ENCODE measurements at places on chromosomes 5 and 9.
A peak's percentile ranks its signal among the peaks of the same experiment; 100 is the strongest.

DNA sequence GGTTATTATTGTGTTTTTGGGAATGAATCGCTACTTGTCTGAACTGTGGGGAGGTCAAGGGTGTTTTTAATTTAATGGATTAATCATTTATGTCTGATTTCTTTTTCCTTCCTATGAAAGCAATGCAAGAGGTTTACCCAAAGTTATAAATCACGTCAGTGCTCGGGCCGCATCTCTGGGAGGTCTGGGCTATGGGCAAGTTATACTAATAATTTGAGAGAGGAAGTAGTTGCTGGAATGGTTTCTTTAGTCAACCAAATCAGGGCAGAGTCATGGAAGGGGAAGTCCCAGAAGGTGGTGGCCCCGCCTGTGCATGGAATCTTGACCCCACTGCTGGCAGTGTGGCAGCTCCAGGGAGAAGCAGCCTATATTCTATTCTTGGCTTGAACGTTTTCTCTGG is 180.2 kb downstream of the HSPA4 start:
- no peak for DNase-seq

- peak; percentile 60 for DNase-seq
Measured at GRCh38 chr9:21813575-21814473, 11.4 kb downstream of the MTAP start.

GRCh38 chr9:87080512-87081264 is 133.4 kb upstream of the GAS1 start:
- DNase-seq, result no peak

DNA sequence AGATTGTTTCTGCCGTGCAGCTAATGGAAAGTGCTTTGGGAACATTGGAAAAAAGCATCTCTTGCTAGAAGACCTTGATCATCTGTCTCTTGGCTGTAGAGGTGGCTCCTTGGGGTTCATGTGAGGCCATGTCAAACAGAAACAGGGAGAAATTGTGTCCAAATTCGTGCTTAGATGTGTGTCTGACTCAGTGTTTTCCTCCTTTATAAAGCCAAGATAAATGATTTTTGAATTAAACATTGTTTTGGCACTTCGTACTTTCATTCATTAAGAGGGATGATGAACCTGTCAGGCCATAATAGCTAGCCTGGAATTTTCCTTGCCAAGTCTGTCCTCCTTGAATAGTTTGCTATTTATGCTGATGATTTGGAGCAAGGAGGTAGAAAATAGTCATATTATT is 143.8 kb downstream of the FBXL7 start:
- DNase-seq, result no peak

GRCh38 chr5:133049726-133050048 is 2.1 kb upstream of the HSPA4 start:
- DNase-seq, result no peak

- DNase-seq, result no peak
Measured at GRCh38 chr5:17882760-17883488, 248.7 kb downstream of the TAF11L14 start.

GRCh38 chr9:89609426-89610006 is 4.7 kb downstream of the GADD45G start:
- no peak for DNase-seq

DNA sequence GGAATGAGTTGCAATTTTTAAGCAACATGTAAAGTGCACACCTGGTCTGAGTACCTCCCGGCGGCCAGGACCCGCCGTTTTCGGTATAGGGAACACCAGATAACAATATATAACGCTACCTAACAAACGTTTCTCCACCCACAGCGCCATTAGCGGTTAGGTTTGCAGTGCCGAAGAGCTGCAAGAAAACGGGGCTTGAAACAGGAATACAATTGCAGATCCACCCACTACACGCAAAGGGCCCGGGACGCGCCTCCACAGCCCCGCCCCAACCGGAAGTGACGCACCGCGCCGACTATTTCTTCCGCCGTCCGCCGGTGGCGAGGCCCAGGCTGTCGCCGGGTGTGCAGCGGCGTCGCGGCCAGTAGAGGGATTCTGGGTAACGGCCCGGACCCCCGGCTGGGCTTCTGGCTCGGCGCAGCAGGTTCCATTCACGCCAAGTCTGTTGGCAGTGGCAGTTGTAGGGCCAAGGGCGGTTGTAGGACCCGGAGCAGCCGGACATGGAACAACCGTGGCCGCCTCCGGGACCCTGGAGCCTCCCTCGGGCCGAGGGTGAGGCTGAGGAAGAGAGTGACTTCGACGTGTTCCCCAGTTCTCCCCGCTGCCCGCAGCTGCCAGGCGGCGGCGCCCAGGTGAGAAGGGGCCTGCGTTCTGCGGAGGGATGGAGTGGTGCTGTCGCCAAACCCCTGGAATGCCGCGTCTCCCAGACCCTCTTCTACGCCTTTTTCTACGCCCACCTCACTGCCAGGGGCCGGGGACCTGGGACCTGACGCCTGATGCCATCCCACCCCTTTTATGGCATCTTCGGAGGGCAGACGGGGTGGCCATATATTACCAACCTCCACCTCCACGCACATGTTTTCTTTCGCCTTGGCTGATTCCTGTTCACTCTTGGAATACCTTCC is at the start of gene CDC37L1:
TSS of gene CDC37L1 (plus strand) at position 302 of the 905 bp plus-strand sequence. CDS start at position 501, 199 bp downstream.
- DNase-seq, result peak; percentile 90

GRCh38 chr5:172769616-172770373 is 1.2 kb downstream of the DUSP1 start:
- DNase-seq, result no peak

DNA sequence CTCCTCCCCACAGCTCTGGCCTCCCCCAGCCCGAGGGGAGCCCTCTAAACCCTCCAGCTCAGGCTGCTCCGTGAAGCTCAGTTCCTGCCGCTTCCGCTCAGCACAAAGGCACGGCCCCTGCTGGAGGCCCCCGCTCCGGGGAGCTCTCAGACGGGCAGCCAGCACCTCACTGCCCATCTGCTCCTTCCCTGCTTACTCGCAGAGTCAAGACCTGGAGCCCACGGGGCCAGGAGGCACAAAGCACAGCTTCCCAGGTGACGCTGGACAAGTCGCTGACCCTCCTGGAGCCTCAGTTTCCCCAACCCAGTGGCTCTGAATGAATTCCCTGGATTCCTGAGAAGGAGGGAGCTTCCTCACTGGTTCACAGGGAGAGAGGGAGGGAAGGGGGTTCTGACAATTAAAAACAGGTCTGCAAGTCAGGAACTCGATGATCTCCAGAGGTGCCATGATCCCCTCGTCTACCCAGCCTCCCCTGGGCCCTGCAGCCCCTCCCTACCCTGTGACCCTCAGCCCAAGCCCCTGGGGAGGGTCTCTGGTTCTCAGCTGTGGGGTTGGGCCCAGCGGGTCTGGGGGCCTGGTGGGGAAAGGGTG is 36.2 kb downstream of the VAV2 start:
- no peak for DNase-seq

DNA sequence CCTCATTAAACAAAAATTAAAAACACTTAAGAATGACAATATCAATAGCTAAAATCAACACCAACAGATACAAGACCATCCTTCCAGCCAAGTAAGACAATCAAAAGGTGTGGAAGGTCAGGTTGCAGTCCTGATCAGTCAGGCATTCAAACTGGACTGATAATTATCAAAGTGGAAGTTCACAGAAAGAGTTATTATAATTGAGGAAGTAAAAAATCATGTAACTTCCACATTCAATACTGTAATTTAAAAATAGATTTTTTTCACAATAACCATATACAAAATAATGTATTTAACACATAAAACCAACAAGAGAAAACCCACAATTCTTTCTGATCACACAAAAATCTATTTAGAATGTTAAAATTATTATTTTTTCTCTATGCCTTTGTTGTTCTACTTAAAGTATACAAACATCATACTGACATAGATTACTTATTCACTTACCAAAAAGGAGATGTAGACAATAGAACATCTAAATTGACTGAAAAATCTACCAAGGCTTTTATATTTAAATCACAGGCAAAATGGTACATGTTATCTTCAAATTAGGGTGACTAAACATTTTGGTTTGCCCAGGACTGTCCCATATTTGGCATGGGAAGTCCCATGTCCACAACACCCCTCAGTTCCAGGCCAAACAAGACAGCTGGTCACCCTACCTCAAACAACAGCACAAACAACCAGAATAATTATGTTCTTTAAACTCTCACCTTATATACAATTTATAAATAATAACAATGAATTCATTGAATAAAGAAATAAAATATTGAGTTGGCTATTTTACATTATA is 142.5 kb upstream of the SLC24A2 start:
- no peak for DNase-seq

- DNase-seq, result no peak
Measured at GRCh38 chr9:108759399-108759798, 96.4 kb downstream of the ACTL7B start.

- no peak for DNase-seq
Measured at GRCh38 chr5:112070022-112070421, 313.0 kb upstream of the NREP start.

- DNase-seq, result no peak
Measured at GRCh38 chr9:95270790-95271189, 46.7 kb downstream of the FANCC start.

DNA sequence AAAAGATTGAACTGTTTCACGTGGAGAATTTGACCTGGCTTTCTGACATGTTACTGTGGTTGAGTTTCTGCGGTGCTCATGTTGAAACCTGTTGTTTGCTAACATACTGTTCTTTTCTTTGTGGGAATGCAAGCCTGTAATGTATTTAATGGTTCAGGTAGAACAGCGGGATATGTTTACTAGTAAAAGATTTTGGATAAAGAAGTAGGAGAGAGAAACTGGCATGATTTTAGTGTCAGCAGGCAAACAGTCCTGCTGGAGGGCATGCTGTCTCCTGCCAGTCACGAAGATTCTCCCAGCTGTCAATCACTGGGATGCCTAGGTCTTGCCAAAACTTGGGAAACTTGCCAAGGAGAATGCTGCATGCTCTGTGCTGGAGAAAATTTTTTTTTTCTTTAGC is 263.5 kb downstream of the TAF11L14 start:
- DNase-seq, result no peak

DNA sequence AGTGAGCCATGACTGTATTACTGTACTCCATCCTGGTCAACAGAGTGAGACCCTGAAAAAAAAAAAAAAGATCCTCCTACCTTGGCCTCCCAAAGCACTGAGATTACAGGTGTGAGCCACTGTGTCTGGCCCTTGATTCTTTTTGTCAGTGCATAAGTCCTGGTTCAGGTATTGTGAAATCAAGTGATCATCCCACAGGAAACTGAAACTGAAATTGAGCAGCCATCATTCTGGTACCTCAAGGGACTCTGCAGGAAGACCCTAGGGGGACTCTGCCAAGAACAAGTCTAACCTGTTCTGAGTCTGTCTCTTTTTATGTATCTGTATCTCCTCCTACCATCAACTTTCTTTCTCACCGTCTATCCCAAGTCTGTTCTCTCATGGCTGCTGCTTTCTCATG is 1.9 kb upstream of the DCAF10 start:
- DNase-seq, result no peak

DNA sequence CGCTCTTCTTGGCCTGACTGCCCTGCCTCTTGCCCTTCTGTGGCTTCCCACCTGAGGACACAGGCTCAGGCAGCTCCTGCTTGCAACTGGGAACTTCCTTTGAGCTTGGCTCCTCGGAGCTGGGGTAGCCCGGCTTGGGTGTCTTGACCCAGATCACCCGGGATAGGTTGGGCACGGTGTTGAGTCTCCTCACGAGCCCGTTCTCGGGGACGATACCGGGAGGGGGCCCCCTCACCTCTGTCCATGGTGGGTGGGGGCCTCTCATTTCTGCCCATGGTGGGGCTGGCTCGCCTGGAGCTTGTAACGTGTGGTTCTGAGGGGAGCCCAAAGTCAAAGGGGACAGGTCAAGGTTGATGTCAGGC is 7.8 kb upstream of the DDX41 start:
- DNase-seq, result no peak

DNA sequence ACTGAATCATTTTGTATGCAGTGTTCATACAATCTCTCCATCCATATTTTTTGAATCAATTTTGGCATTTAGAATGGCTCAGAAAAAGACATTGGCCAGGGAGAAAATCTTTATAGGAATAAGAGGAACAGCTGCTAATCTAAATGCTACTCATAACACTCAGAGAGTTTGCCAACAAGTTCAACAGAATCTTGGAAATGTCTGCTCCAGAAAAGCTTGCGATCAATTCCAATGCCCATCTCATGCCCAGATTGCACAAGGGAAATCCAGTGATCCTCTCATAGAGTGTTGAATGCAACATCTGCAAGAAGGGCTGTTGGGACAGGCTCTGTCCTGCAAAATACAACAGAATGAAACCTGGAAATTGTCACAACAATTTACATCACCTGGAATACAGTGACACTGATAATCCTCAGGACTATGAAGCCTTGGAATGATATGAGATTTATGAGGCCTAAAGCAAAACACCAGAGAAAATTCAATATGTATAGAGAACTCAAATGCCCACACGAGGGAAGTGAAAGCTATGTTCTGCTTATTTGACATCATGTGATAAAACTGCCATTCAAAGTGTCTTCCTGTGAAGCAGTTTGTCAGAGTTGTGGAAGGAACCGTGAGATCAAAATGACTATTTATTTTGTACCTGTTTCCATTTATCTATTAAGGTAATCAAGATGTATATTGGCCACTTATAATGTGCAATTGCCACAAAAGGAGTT is 190.1 kb downstream of the PARP8 start:
- no peak for DNase-seq

DNA sequence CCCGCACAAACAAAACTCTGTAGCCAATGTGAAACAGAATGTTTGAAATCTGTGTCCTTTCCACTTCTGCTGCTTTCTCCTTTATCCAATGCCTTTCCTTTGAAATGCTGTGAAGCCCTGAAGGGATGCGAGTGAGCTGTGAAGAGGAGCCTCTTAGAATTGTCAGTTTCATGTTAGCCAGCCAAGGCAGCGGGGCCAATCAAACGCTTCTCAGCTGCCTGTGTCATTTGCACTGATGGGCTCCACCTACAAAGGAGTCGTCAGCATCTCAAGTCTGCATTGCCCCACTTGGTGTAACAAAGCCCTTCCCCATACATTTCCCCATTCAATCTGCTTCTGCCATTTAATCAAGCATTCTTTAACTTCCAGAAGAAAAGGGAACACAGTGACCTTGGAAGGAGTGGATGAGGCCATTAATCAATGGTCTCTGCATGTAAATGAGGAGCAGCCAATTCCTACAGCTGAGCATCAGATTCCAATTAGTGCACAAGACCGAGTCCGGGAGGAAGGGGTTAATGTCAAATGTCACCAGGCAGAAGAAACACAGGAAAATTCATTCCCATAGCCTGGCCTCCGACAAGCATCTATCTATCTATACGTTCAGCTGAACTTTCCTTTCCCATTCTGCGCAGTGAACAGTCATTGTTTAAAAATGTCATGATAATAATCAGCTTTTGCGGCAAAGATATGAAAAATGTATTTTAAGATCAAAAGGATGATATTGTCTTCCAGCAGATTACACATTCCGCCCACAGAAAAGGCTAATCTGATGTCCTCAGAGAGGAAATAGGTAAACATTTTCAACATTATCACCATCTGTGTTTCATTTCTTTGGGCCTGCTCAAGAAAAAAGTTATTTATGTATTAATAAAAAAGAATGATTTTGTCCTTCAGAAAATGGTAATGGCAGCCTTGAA is 154.6 kb downstream of the FSTL4 start:
- no peak for DNase-seq

Data from HEK293T (cell line).